Left colon (tissue), 2 donors: ENCODE measurements at places on chromosomes 2 and 18.

DNA sequence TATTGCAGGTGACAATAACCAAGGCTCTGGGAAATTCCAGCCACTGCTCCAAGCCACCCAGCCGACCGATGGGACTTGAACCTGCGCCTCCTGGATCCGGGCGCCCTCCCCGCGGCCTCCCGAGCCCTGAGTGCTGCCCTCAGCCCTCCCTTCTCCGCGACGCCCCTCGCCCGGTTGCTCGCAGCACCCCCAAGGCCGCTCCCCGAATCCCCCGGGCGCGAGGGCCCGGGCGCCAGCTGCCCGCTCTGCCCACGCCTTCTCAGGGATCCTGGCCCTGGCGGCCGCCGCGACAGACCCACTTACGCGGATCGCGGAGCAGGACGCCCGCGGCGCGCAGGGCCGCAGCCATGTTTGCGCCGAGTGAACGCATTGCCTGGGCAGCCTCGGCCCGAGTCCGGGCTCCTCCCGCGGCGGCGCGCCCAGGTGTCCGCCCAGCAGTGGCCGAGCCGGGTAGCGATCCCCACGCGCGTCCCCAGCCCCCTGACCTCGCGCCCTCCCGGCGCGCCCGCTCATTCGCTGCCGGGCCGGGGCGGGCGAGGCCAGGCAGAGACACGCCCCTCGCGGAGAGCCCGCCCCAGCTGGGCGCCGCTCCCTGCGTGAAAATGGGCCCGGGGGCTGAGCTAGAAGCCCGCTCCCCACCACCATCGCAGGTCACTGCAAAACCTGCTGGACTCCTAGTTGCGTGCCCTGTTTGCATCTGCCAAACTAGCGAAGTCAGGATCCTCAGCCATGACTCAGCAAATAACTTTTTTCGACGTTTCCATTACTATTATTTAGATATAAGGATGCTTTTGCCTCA is at the start of gene FECH:
Gene FECH (minus strand): TSS at position 452 of the 799 bp plus-strand sequence. CDS start 82 bp downstream, at position 370.
- peak; percentile 72 for DNase-seq

GRCh38 chr2:145194673-145195072 is 674.8 kb upstream of the ZEB2 start:
- DNase-seq: no peak

DNA sequence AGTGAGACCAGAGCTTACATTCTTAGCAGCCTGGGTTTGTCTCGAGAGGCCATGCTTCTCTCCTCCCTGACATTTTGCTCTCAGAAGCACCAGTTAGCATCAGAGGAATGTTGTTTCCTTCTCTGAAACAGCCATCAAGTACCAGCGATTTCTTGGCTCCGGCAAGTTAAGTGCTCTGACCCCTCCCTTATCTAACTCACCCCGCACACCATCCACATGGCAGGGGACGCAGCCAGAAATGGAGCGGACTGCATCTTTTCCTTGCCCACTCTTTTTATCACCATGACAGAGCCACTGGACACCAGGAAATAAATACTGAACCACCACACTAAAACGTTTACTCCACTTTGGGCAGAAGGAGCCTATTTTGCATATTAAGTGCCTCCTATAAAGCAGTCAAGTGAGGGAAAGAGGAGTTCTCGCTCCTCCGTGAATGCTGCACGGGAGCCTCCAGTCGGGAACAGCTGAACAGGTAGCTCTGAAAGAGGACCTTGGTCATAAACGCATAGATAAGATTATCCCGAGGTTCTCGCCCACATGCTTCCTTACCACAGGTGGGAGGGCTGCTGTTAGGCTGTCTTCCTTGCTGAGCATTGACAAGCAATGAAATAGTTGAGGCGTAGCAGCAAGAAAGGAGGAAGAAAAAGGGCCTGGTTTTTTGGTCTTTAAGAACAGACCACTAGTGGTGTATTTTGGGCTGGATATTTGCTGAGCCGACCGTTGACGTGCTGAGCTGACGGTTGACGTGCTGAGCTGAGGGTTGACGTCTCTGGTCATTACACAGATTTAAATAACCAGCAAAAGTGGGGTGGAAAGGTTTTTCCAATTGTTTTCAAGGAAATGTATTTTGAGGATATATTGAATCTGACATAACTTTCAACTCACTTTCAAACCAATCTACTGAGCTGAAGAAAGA is 71.4 kb upstream of the ITGB6 start:
- no peak for DNase-seq

DNA sequence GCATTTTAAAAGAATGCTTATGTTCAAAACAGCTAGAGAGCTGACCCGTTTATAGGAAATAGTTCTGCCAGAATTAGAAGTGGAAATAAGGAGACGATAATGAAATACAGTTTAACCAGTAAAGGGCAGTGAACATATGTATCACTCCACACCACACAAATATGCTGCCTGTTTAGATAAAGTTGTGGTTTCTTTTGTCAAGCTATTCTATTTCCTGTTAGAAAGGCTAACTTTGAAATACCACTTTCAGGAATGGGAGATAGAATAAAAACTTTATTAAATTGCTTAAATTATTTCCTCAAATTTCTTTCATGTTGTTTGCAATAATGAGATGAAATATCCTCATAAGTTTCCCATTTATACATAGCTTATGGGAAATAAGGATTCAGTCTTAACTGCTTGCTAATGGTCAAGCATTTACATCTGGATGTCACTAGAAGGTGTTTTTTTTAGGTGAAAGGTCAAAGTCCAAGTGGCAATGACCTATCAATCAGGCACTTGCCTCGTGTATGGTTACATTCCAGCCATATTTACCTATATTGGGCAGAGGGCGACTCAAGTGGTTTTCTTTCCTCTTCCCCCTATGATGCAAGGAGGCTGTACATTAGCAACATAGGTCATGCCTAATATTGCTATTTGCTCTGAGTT is 148.9 kb downstream of the ZEB2 start:
- no peak for DNase-seq

DNA sequence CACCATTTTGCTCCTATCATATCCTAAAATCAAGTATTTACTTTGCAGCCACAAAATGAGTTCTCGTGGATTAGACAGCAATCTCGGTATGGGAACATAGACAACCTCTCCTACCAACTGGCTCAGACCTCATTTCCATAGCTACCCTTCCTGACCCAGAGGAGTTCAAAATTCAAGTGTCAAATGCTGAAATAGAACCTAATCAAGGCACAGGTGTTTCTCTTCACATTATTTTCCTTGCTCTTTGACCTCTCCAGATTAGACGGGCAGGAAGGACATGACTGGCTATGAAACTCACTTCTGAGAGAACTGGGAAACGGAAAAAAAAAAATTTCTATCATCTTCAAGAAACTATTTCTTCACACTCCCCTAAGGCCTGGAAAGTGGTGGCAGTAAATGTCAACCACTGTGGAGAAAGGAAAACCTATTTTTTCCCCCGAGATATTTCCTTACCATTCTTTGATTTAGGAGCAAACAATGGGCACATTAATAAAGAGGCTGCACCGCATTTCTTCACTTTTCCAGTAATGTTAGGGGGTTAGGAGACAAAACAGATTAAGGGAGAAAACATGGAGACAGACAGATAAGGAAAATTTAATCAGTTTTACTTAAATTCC is 63.6 kb upstream of the DTNB start:
- no peak for DNase-seq
